Esophagus muscularis mucosa (tissue), 4 donors: ENCODE measurements at places on chromosomes 2 and 18. TPM values are rescaled to one million over a fixed set of nuclear protein-coding genes. Genes with fewer than 3 reads are reported as not detected.

Gene CDH19
- total RNA-seq: 37.9 TPM

Gene EFEMP1
- total RNA-seq: 57.3 TPM

Gene RNMT
- 23.7 TPM for total RNA-seq

DNA sequence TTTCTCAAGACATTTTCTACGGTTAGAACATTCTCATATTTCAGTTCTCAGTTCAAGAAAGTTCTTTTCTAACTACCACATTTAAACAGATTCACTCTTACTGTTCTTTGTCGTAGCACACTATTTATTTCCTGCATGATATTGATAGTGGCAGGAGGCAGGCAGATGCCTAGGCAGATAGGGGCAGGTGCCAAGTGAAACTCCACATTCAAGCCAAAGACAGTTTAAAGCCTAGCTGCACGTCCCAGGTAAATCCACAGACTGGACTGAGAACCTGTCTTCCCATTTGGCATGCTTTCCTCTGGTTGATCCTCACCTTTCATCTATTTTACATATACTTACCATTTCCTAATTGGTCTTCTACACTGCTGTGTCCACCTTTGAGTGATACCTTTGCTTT lies 359.3 kb downstream of the TMX3 start:
- no peak overlapping the region for H3K4me3 ChIP-seq
- H3K27ac ChIP-seq: no peak overlapping the region
- no peak for DNase-seq
- H3K36me3 ChIP-seq: no peaks in the 10 kb centered on the region
- no peaks in the 10 kb centered on the region for H3K27me3 ChIP-seq
- no peaks in the 10 kb centered on the region for H3K4me1 ChIP-seq

DNA sequence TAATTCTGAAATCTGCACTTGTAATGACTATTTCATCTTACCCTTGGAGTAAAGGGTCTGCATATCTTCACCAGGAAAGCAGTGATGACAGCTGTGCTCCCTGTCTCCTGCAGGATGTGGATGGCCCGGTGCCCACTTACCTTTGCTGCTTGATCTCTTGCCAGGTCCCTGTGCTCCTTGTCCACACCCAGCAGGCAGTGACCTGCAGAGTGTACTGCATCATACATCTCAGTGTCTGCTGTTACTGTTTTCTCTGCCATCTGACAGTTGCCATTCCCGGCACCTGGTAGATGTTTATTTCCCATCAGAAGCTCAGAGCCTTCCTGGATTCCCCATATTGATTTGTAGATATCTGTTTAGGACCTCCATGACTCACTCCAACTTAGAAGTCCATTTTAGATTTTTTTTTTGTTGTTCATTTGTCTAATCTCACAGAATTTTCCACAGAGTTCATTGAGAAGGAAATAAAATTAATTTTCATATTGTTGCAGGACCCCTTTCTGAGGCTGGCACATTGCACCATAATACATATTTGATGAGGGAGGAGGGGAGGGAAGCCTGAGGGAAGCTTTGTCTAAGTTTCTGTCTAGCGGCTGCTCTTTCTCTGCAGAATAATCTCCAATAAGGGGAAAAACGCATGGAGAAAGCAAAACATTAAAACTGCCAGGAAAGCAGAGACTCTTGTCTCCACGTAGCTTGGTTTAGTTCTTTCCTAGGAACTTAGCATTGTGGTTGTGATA lies 697.5 kb upstream of the RAB6C start:
- no peak overlapping the region for H3K27ac ChIP-seq
- H3K4me1 ChIP-seq: no peaks in the 10 kb centered on the region
- no peak overlapping the region for H3K4me3 ChIP-seq

- H3K27ac ChIP-seq: peak overlapping the region; percentile 72
- H3K4me3 ChIP-seq: no peak overlapping the region
- H3K27me3 ChIP-seq: no peaks in the 10 kb centered on the region
- peaks cover 20% of the 10 kb centered on the region for H3K4me1 ChIP-seq
- peak; percentile 93 for DNase-seq
Measured at GRCh38 chr2:238449909-238450417, 23.2 kb downstream of the ASB1 start.

GRCh38 chr18:11807233-11807632 lies 44.0 kb upstream of the CHMP1B start:
- DNase-seq: no peak
- H3K36me3 ChIP-seq: no peaks in the 10 kb centered on the region
- no peak overlapping the region for H3K27ac ChIP-seq
- H3K27me3 ChIP-seq: no peaks in the 10 kb centered on the region
- H3K4me3 ChIP-seq: no peak overlapping the region

GRCh38 chr2:202933958-202934357 lies 21.9 kb downstream of the CARF start:
- H3K27ac ChIP-seq: no peak overlapping the region
- no peaks in the 10 kb centered on the region for H3K4me1 ChIP-seq
- peaks cover 16% of the 10 kb centered on the region for H3K36me3 ChIP-seq
- no peak for DNase-seq
- H3K4me3 ChIP-seq: no peak overlapping the region

- peak overlapping the region; percentile 58 for H3K4me3 ChIP-seq
- peaks cover 10% of the 10 kb centered on the region for H3K27me3 ChIP-seq
- no peak for DNase-seq
- peaks cover 14% of the 10 kb centered on the region for H3K4me1 ChIP-seq
- no peaks in the 10 kb centered on the region for H3K36me3 ChIP-seq
- H3K27ac ChIP-seq: no peak overlapping the region
Measured at GRCh38 chr2:197786010-197786877, 1.1 kb upstream of the BOLL start.
